CD4-positive, alpha-beta T cell treated with Interleukin-10 for 1 hour (primary cell): ENCODE measurements at places on chromosomes 11 and 22.

- no peak for DNase-seq
Measured at GRCh38 chr11:19409307-19409706, 168.6 kb upstream of the E2F8 start.

DNA sequence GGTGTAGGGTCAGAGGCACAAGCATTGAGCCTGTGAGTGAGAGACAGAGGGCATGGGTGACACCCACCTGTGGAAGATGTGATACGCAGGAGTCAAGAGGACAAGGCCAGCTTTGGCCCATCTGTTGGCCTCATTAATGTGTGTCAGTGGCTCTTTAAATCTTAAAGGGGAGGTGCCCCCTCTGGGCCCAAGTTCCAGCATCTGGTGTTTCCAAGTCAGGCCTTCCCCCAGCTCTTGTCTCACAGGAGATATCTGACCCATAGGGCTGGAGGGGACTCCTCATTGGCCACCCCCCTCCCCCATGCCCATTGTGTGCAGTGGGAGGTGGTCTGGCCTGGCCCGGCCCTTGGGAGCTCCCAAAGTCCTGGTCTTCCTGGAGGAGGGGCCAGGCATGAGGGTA, 8.9 kb downstream of the KCNK7 start:
- DNase-seq = no peak

DNA sequence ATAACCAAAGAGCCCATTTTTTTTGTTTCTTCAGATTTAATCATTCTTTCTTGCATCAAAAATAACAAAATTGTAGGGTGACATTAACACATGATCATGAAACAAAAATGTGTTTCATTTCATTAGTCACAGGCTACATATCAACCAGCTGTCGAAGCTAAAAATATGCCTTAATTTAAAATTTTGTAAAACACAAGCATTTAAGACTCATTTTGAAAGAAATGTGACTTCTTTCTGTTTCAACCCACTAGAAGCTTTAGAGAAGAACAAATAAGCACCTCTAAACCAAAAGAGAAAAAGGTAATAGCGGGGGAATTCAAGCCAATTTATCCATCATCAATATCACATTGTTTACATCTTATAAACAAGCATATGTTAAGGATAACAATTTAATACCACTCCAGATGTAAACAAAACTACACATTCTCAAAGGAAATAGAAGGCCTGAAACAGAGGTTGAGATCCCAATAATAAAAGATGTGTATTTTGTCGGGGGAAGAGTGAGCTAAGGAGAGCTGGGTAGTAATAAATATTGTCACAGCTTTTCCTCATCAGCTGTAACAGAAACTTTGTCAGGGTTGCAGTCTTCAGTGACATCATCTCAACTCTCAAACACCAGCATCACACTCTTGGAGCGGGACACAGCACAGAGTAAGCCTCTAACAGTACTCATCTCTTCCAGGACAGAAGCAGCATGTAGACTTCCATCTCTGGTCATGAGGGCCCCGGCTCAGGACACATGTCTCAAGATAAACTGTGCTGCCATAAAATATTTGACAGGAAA, 42.0 kb downstream of the ALG9 start:
- no peak for DNase-seq

GRCh38 chr22:24186352-24186740, 5.1 kb downstream of the SUSD2 start:
- no peak for DNase-seq

DNA sequence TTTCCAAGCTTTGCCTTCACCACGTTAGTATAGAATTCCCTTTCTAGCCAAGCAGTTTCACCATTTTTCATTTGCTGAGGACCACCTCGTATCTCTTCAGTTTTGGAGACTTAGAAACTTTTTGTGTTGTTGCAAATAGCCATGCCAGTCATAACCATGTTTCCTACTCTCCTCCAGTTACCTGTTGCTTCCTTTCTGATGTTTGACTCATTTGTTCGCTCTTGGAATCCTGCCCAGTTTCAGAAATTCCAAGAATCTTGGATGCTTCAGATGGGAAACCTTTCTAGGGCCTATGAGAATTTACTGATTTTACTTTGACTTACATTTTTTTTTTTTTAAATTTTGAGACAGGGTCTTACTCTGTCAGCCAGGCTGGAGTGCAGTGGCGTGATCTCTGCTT, 65.4 kb downstream of the PPP6R3 start:
- DNase-seq = no peak

DNA sequence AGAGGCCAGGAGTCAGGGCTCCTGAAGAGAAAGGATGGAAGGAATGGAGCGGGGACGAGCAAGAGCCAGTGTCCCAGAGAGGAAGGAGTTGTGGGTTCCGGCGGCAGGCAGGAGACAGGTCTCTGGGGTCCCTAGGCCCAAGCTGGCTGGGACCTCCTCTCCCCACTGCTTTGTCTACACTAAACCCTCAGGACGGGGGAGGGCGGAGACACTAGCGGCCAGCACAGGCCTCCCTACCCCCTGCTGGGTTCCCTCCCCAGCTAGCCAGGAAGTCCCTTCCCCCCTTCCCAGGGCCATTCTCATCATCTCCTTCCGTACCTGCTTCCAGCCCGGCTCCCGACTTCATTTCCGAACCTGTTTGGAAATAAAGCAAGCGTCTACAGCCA, 79.5 kb downstream of the ST3GAL4 start:
- no peak for DNase-seq

GRCh38 chr22:30337461-30337778, 10.7 kb upstream of the TBC1D10A start:
- DNase-seq = no peak

GRCh38 chr11:36890121-36890679, 292.2 kb upstream of the RAG2 start:
- no peak for DNase-seq

- DNase-seq = no peak
Measured at GRCh38 chr11:2567026-2567671, 122.3 kb downstream of the KCNQ1 start.

GRCh38 chr11:45041596-45041995, 90.9 kb upstream of the TP53I11 start:
- no peak for DNase-seq

- DNase-seq = no peak
Measured at GRCh38 chr11:18265949-18266348, at the start of gene SAA1. Gene SAA1 (plus strand): TSS chr11:18266264. CDS start chr11:18266888, 624 bp downstream.

GRCh38 chr11:64060861-64061444, 25.2 kb downstream of the FLRT1 start:
- peak; percentile 45 for DNase-seq

DNA sequence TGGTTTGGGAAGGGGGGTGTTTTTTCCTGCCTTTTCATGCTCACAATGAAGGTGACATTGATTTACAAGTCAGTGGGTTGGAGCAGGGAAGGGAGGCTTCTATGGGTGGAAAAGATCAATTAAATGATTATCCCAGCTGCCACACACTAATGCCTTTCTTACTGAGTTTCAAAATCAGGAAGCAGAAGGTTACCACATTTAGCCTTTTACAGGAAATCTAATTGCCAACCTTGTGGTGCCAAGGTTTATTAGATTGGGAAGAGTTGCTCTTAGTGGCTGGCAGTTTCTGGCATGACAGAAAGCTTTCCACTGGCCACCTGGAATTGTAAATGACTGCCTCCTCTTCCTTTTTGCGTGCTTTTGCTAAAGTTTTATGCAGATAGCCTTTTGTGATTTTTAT, 98.7 kb downstream of the NAV2 start:
- no peak for DNase-seq

DNA sequence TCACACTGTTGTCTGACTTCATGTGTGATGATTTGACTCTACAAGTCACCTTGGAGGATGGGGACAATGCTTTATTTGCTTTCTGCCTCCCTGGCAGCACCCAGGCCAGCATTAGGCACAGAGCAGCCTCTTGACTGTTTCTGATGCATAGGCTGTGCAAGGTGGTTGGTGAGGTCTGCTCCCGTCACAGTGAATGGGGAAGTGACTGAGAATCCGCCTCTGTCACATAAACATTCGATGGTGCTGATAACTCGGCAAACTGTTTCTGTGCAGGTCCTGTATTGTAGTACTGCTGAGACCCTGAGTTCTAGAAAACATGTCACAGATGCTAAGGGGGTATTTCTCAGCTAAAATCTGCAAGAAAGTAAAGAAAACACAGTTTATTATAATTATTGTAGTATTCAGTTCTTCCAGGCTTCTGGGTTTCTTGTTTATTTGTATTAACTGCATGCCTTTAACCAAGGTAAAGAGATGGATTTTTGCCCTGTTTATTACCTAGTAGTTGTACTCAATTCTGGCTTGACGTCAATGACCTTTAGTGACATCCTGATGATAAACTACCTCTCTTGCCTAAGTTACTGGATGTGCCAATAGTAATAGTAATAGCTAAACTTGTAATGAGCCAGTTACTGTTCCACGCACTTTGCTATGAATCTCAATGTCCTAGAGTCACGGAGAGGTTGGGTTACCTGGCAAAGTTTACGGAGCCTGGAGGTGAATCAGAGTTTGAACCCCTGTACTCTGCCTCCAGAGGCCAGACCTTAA, 24.8 kb upstream of the RCN1 start:
- DNase-seq = no peak

DNA sequence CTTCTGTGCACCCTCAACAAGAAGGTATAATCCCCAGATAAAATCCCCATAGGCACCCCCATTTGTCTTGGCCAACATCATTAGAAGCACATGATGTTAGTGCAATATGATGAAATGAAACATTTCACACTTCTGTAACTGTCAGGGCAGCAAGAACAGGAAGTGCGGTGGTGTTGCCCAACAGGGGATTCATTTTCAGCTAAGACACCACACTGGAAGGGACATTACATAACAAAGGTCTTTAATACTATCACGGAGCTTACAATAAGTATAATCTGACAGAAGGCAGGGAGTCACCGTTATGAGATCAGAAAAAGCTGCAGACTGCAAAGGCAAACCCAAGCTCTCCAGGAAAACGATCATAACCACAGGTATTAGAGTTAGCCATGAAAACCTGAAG, 2.0 kb downstream of the OR52W1 start:
- peak; percentile 47 for DNase-seq

- DNase-seq = no peak
Measured at GRCh38 chr22:16601437-16602223, 9.0 kb upstream of the CCT8L2 start.

DNA sequence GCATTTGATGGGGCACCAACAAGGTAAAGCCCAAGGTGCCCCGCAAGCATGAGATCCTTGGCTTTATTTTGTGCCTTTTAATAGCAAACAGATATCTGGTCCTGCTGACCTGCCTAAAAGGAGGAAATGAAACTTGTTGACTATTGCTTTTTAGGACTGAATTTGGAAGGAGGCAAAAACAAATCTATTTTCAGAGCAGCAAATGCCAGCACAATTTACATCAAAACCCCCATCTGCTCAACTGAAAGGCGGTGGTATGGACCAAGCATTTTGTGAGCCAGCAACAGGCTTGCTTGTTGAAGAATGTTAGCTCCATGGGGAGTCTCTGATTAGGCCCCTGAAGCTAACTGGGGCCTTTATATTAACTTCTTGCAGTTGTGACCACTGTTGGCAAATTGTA, 192.6 kb upstream of the E2F8 start:
- no peak for DNase-seq

- DNase-seq = no peak
Measured at GRCh38 chr22:44401783-44402110, 89.0 kb upstream of the SHISAL1 start.

DNA sequence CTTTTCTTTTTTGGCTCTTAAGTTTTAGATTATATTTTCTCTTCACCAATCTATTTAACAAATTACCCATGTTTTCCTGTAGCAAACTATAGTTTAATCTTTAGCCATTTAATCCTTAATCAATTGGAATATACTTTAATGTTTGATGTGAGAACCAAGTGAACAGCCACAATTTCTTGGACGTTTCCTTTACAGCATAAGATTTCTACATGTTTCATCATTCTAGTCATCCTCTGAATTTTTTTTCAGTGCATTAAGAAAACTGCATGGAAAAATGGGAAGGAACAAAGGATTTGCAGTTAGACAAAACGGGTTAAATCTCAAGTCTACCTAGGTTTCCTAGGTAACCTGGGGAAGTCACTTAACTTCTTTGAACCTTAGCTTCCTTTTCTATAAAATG, 507.1 kb upstream of the CCDC90B start:
- DNase-seq = no peak

DNA sequence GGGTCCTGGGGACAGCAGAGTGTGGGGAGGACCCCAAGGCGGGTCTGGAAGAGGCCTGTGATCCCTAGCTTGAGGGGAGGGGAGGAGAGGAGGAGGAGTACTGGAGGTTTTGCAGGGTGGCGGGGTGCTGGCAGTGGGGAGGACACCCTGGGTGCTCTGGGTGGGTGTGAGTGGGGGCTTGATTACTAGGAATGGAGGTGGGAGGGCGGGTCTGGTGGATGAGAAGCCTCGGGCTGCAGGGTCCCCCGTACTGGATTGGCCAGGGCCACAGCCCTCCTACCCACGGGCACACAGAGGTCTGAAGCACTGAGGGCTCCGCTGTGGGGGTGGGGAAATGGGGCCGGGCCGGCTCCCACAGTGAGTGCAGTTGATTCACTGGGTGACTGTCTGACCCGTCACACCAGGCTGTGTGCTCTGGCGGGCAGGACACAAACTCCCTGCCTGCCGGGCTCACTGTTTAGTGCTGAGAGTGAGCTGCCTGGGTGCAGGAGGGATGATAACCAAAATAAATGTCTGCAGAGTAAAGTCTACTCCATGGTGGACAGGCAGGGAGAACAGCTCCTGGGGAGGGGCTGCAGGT, 114.2 kb downstream of the CACNA1I start:
- no peak for DNase-seq

DNA sequence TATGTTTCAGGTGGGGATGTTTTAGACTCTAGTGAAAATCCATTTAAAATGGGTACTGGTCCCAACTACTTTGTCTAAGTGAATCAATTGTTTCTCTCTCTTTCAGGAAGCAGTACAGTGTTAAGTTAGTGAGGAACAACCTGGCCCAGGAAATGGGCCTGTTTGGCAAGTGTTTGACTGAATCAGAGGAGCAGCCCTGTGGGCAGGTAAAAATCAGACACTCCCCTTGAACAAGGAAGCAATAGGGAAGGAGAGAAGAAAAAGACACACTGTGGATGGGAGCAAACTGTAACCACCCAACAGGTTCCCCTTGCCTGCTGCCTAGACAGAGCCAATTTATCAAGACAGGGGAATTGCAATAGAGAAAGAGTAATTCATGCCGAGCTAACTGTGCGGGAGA, 245.7 kb downstream of the C11orf87 start:
- DNase-seq = no peak

DNA sequence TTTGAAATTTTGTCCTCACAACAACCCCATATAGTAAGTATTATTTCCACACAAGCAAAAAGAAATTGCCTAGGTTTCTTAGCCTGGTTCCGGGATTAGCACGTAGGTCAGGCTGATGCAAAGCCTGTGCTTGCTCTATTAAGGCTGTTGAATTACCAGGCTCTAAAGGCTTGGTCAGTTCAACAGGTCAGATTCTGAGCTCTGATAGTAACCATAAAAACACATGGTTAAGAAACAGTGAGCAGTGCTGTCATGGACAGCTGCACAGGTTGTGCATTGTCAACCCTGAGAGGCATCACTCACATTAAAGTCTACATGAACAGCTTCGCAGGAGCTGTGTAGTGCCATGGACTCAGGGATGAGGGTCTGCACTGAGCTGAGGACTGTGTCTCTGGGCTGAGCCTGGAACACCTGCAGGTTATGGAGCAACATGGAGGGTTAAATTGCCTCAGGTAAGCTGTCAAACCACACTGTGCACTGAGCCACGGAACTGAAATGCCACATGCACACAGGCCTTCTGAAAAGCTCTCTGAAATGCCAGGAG, 98.0 kb downstream of the PIWIL4 start:
- no peak for DNase-seq
